ENCODE measurements at places on chromosomes 7 and 10.

DNA sequence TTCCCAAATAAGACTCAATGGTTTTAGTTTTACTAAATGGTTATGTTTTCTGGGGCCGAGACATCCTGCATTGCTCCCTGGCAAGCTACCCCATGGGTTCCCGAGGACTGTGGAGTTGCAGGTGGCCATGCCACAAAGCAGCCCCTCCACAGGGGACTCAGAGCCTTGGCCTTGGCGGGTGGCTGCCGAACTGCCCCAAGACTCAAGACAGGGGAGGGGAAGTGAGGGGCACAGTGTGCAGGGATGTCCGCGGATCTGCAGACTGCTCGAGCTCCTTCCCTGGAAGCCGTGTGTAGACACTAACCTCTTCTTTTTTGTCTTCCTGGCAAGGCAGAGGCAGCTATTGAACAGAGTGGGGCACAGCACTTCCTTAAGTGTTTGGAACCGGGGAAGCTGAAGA lies 154.6 kb downstream of the EBF3 start:
- no peak for DNase-seq

GRCh38 chr7:132536654-132537395 lies 39.4 kb downstream of the PLXNA4 start:
- DNase-seq = peak; percentile 21

DNA sequence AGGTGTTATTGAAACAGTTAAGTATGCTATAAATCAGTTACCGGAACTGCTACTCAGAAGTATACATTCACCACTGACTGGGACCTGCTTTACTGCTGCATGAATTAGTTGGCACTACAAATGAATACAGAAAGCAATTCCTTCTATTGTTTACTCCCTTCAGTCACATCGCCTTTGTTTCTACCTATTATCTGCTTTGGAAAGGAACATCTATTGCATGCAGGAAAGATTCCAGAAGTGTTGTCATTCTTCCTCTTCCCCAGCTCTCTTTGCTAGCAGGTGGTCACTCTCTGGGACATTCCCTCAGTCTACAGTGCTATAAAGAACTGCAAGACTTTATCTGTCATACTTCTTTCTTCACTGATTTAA lies 131.3 kb downstream of the ANK3 start:
- DNase-seq = no peak

GRCh38 chr7:74029089-74029785 lies 1.3 kb downstream of the ELN start:
- DNase-seq = no peak

- DNase-seq = no peak
Observed at GRCh38 chr10:66882271-66882670, 43.6 kb upstream of the LRRTM3 start.

- DNase-seq = no peak
Observed at GRCh38 chr10:70432101-70432500, 9.4 kb downstream of the NODAL start.

DNA sequence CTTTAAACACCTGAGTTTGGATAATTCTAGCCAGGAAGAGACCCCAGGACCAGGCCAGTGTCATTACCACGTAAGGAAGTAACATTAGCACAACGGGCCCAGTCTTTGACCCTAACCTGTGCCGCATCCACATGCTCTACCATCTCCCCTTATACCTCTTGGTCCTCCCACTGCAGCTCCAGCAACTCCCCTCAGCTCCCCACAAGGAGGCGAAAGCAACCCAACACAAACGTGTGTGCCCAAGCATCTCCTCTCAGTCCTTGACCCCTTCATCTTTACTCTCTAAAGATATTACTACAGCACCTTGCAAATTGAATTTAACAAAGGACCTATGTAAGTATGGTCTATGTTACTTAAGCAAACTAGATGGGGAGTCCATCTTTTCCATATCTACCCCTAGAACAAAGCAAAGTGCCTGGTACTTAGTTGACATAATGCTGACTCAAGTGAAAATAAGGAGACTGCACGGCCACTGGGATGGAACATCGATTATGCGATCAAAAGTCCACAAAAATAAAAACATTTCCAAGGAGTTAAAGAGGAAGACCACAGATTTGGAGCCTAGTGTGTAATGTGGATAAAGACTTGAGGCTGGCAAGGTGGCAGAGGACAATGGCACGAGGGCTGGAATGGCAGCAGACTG lies 147.7 kb downstream of the JAZF1 start:
- DNase-seq = no peak

- peak; percentile 12 for DNase-seq
Observed at GRCh38 chr7:159068488-159068811, 76.2 kb downstream of the VIPR2 start.

- DNase-seq = no peak
Observed at GRCh38 chr7:40786909-40787308, 652.1 kb downstream of the SUGCT start.

DNA sequence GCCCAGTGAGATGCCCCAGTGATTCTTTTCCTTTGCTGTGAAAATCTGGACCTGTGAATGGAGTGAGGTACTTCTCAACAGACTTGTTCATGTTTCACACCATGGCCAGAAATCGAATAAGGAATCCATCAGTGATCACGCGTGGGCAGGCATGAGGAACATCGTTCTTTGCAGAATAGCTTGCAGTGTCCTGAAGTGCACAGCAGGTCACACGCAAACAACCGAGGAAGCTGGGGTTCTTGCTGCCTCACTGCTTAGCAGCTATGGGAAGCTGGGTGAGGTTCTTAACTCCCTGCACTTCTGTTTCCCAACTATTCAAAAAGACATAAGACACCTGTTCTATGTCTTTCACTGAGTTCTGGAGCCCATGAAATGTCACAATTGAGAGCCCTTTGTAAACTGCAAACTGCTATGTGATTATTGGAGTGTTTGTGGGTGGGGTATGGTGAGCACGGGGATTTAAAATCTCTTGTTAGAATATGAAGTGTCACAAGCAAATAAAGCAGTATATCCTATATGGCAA lies 253.4 kb downstream of the KIAA1217 start:
- DNase-seq = no peak

GRCh38 chr7:116145245-116145852 lies 65.0 kb upstream of the TES start:
- no peak for DNase-seq

GRCh38 chr7:19482628-19483027 lies 226.2 kb downstream of the POLR1F start:
- DNase-seq = no peak

- DNase-seq = no peak
Observed at GRCh38 chr7:4178416-4178815, 503.7 kb upstream of the FOXK1 start.

DNA sequence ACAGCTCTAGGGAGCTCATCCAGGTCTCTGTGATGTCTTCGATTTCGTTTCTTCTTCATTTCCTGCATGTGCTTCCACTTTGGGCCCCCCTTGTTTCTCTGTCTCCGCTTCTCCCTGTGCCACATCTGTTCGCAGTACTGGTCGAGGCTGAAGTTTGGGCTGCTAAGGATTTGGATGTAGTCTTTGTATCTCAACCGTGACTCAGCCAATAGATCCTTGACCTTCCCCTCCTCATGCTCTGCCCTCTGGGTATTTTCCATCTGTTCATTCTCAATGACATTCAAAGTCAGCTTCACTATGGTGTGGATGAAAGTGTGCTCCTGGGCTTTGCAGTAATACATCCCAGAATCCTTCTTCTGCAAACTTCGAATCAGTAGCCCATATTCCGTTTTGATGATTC lies 187.4 kb downstream of the SEMA3D start:
- no peak for DNase-seq

GRCh38 chr10:132958883-132959558 lies 16.7 kb upstream of the CFAP46 start:
- DNase-seq = no peak

DNA sequence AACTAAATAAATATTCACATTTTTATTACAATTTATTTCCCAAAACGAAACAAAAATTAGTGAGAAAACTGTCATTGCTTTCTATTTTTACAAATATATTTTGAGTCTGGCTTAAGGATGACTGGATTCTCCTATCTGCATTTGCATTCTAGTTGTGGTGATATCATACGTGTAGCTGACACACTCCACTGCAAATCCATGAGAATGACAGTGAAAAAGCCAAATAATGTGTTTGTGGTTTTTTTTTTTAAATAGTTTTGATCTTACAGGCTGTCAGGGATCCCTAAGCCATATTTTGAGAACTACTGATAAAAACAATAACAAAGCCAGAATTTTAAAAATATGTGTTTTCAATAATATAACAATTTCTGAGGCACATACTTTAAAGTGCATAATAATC lies 5.8 kb upstream of the STAMBPL1 start:
- peak; percentile 52 for DNase-seq

DNA sequence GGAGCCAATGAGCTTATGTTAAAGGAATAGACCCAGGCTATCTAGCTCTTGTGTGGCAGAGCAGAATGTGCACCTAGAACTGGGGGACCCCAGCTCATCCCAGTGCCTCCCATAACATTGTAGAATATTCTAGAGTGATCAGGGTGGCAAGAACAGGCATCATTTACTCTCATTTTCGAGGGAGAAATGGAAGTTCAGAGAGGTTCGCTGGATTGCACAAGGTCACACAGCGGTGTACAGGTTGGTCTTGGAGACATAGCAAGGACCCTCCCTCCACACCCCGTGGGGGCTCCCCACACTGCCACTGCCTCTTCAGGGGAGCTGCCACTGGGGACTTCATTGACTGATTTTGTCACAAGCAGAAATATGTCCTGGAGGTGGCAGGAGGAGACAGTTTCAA lies 8.9 kb downstream of the MUC12 start:
- DNase-seq = no peak

GRCh38 chr10:128095027-128095752 lies 31.0 kb downstream of the MKI67 start:
- no peak for DNase-seq

- DNase-seq = no peak
Observed at GRCh38 chr7:158849442-158849767, 7.0 kb upstream of the DYNC2I1 start.

- DNase-seq = peak; percentile 43
Observed at GRCh38 chr7:92837000-92837749, 802 bp upstream of the CDK6 start.

- DNase-seq = no peak
Observed at GRCh38 chr10:99921948-99922347, 87.8 kb downstream of the DNMBP start.

DNA sequence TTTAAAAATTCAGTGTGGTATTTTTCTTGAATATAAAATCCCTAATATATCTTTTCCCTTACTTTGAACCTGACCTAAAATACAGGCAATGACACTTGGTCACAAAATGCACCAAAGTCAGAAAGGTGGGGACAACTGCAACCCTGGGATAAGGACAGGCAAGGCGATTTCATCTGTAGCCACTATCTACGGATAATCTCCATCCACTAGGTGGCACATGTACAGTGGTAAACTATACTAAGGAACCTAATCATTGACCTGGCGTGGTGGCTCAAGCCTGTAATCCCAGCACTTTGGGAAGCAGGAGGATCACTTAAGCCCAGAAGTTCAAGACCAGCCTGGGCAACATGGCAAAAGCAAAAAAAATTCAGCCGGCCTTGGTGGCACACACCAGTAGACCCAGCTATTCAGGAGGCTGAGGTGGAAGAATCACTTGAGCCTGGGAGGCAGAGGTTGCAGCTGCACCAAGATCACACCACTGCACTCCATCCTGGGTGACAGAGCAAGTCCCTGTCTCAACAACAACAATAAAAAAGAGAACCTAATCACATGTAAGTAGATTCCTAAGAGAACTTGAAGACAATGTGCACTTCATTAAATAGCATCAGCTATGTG lies 98.9 kb downstream of the KMT2C start:
- DNase-seq = peak; percentile 40

GRCh38 chr10:80609331-80609730 lies 71.6 kb downstream of the SH2D4B start:
- DNase-seq = no peak

GRCh38 chr10:131689016-131689415 lies 211.8 kb upstream of the PPP2R2D start:
- DNase-seq = no peak

GRCh38 chr10:108696792-108697477 lies 1226.4 kb downstream of the XPNPEP1 start:
- DNase-seq = no peak

GRCh38 chr10:48623607-48624132 lies 18.8 kb upstream of the ARHGAP22 start:
- DNase-seq = no peak

- DNase-seq = no peak
Observed at GRCh38 chr7:325051-325798, 35.3 kb downstream of the FOXL3 start.

DNA sequence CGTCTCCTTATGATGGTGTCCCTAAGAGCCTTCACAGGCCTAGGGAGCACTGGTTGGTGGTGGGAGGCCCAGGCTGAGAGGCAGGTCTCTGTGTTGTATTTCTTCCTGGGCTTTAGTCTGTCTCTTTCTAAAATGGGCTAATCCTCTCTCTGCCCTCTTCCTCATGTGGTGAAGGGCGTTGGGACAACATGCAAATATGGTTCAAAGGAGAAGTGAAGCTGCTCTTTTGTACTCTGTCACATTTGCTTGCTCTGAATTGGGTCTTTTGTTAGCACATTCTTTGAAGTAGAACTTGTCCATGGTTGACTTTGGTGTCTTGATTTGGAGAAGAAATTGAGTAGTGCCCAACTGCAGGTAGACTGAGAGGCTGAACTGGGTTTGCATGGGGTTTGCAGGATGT lies 814 bp downstream of the HK1 start:
- no peak for DNase-seq

- peak; percentile 73 for DNase-seq
Observed at GRCh38 chr7:128221929-128222403, 19.1 kb upstream of the LEP start.

GRCh38 chr10:87960230-87960629 lies 96.8 kb downstream of the PTEN start:
- peak; percentile 75 for DNase-seq

DNA sequence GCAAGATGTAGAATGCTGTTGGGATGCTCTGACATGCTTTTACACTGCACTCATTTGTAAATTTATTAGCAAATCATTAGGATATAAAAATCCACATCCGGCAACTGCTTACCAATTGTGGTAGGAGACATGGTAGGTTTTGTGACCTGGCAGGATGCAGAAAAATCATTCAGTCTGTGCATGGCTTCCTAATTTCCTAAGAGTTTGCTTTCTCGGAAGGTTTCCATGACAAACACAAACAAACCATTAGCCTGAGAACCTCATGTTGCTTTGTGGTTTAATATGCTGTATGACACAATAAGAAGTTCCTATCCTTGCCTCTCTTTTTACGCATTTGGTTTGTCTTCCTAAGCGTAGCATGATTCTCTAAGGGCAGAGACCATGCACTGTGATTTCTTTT lies 14.7 kb upstream of the LMBR1 start:
- peak; percentile 56 for DNase-seq

- no peak for DNase-seq
Observed at GRCh38 chr7:123329988-123330643, 130.3 kb upstream of the SLC13A1 start.

All from cardiac fibroblast (primary cell).